Fibroblast of mammary gland (primary cell): ENCODE measurements at places on chromosomes 2 and 18.

DNA sequence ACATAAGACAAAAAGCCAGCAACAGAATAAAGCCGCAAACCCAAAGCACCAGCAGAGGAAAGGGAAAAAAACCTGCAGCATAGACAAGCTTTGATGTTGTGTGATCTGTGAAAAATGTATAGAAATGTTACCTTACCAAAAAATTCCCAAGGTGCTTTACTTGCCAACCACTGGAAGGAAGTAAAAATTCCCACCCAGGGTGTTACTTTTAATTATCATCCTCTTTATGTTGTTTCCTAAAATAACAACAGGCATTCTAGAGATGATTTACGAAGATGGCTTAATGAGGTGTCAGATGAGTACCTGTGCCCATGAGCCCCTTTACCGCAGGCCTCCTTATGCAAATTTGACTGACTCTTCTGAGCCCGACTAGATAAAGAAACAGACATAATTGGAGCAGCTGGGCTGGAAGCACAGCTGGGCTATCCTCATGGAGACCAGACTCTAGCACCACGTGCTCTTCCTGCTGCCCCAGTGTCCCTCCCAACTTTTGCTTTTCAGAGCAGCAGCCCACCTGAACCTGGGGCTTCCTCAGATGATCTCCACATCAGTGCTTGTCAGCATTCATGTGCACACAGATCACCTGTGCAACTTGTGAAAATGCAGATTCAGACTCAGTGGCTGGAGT is 41.5 kb downstream of the SRSF7 start:
- DNase-seq, result no peak

- no peak for DNase-seq
Measured at GRCh38 chr2:58669998-58670397, 428.9 kb upstream of the FANCL start.

GRCh38 chr2:168948621-168949212 is 47.6 kb downstream of the G6PC2 start:
- peak; percentile 22 for DNase-seq

DNA sequence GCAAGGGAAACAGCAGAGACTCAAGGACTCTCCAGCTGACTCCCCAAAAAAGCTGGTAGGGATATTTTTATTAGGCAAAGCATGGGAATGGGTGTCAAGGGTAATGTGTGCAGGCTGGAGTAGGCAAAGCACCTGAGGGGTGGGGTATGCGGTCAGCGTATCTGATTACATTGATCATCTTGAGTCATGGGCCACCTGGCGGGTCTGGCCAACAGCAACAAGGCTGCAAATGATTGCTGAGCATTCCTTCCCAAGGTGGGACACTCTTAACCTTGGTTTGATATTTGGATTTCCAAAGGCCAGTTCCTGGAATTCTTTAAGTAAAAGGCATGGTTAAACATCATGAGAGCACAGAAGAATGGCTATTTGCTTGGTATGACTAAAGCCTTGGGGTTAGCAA is 32.6 kb upstream of the CCBE1 start:
- no peak for DNase-seq

DNA sequence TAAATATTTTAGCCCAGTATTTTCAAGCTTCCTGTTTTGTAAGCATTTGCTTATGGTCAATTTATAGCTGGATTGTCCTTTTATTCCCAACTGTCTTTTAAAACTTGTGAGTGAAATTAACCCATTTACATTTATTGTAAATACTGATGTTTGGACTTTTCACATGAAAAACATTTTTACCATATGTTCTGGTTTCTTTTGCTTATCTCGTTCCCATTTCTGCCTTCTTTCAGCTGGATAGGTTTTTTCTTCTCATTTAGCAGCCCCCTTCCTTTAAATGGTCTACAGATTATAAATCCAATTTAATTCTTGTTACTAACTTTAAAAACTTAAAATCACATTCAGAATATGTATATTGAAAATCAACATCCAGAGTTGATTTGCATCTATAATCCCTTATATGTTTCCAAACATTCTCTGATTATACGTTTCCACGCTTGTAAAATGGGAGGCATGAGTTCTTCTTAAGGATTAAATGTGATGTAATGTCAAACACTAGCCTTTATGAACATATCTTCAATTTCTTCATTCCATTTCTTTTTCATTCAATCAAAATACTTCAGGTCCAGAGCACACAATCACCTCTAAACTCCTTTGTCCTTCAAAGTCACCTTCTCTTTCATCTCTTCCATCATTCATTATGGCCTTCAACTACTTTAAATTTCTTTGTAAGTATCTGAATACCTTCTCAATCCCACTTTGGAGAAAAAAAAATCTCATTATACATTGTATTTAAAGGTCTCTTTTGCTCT is 1.1 kb upstream of the KDM3A start:
- DNase-seq, result no peak

GRCh38 chr2:72681016-72681995 is 144.5 kb downstream of the EXOC6B start:
- DNase-seq, result no peak

DNA sequence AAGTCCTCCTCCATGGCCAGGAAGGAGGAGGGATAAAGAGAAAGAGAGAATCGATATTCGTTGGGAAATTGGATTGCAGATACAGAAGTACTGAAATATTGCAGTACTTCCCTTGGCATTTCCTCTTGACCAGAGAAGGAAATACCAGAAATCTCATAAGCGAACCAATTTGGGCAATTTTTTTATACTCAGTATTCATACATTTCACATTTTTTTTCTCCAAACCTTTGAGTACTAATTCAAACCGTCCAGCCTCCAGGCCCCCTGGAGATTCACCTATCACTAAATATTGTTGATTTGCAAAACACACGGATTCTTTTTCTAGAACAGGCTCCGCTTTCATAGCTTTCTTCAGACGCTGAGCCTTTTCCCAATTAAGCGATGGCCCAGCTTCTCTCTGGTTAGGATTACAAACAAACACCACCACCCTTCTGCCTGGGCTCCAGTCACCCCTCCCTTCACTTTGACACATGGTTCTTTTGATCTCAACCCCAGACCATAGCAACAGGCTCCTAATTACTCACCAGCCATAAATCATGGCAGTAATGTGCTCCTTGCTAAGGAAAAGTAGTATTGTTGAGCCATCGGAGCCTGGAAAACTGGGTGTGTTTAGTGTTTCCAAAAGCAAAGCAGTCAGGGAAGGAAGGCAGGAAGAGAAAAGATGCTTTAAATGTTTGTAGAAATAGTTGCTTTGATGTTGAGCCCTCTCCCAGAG is 138.4 kb upstream of the CCDC68 start:
- DNase-seq, result peak; percentile 67

DNA sequence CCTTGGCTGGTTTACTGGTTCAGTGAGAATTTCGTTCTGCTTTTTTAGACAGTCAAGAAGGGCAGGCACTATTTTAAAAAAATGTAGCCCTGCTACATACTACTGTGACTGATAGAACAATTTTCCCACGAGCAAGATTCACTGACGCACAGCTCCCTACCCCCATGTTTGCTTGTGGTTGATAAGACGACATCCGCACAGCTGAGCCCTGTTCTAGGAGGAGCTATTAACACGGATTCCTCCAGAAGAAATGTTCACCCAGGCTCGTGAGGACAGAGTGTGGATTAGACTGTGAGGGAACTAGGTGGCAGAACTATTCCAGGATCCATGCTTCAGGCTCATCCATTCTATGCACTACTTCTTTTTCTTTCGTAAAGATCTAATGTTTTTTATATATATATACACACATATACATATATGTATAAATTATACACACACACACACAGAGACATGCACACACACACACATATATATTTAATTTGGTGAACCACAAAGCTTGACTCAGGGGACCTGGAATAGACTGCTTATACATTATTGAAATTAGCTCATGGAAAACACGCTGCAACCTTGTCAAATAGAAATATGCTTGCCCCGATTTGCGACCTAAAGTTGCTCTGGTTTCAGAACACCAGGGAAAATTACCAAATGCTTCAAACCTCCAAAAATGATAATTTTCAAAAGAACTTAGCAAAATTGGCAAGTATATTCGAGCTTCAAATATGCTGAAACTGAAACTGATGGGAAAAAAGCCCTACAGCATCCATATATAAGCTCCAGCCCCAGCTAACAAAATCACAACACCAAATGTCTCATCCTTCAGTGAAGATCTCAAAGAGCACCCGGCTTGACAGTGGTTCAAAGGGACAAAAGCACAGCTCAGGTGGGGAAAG is 370.4 kb downstream of the SOCS6 start:
- peak; percentile 59 for DNase-seq

DNA sequence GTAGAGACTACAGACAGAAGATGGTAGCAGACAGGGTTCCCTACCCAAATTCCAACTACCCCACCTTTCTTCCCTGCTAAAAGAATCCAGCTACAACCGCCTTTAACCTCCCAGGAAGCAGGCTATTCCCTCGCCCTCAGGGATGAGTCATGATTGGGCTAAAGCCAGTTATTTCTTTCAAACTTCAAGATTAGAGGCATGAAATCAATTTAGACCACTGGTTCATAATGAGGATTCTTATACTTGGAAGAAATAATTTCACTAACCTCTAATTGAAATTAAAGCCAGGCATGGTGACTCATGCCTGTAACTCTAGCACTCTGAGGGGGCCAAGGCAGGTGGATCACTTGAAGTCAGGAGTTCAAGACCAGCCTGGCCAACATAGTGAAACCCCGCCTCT is 20.0 kb downstream of the TRIP12 start:
- peak; percentile 81 for DNase-seq

GRCh38 chr2:55901941-55902340 is 21.6 kb downstream of the EFEMP1 start:
- DNase-seq, result peak; percentile 14

DNA sequence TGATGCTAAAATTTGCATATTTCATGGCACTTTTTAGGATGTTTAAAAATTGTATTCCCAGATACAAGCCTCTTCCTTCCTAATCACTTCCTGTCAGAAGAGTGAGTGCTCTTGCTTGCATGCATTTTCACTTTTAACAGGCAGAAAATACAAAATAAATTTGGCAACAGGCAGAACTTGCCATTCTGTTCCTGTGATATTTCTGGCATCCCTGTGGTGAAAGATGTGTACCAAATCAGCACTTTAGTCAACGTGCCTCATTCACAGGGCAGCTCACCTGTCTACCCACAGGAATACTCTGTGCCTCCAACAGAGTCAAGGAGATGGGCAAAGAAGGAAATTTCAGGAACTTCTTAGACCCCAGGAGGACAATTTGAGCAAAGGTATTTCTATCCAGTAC is 360.9 kb downstream of the AKAIN1 start:
- no peak for DNase-seq

DNA sequence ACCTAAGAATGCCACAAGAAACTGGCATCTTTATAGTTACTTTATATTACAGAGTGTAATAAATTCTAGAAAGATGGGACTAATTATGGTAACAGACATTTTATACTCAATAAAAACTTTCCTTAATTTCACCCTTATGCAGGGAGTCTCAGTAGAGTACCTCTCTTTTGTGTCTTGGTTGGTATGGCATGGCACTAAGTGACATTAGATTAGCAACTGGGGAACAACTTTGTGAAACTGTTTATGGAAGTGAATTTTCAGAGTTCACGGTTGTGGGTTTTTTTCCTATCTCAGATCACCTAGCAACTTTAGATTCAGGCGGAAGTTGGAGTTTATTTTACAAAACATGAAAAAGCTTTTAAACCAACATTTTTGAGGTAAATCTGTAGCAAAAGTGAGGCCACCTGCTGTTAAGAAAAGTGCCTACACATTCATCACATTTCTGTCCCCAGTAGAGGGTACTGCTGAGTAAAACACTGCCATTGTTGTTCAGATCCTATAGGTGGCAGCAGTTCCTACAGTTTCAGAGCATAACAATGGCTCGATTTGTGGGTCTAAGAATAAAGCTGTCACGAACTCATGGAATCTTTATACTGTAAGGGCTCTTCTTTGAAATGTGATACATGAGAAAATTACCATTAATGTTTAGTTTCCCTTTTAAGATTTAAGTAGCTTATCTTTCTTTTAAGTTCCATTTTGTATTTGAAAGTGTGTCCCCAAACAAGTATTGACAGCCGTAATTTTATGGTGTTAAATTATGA is 117.6 kb downstream of the CAMKMT start:
- peak; percentile 88 for DNase-seq

DNA sequence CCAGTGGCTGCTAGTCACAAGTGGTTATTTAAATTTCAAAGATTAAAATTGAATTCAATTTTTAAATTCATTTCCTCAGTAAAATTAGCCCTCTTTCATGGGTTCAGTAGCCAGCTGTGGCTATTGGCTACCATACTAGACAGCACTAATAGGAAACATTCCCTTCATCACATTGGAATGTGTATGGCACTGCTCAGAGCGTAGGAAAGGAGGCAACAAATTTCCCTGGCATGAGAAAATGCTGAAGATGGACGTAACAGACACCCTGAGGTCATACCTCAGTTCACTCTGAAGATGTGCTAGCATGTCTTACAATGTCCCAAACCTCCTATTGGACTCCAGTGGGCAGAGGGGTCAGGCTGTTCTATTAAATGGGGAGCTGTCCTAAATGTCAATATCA is 96.4 kb downstream of the C1QL2 start:
- DNase-seq, result no peak

DNA sequence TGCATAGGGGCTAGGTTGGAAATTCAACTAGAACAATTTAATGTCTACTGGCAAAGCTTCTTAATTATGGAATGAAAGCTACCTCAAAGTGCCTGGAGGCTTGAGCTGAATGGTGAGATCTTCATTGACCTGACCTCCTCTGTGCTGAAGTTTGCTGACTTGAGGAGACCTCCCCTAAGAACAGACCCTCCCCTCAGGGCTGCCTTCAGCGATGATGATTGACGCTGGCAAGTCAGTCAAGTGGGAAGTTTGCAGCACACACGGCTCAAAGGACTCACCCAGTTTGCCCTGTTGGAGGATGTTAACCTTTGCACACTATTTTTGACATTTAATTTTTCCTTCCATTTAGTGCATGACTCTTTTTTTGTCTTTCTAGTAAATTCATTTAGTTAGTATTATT is 17.2 kb upstream of the POLE4 start:
- no peak for DNase-seq

DNA sequence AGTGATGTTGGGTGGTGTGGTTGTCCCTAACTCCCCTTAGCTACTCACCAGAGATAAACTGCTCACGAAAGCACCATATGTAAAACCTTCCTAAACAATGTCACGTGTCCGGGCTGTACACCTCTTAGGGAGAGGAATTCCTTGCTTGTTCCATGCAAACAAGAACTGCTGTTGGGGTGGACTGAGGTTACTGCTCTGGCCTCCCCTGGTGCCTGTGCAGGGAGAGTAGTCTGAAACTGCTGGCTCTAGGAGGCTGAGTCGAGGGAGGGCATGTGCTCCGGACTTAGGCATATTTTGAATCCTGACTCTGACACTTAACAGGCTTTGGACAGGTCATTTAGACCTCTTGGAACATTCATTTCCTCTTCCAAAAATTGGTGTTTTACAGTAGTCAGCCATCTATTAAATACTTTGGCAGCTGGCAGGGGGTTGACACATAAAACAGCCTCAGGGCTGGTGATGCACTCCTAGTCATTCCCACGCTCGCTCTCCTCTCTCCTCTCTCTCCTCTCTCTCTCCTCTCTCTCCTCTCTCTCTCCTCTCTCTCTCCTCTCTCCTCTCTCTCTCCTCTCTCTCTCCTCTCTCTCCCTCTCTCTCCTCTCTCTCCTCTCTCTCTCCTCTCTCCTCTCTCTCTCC is 10.6 kb downstream of the THNSL2 start:
- peak; percentile 57 for DNase-seq

- DNase-seq, result no peak
Measured at GRCh38 chr2:65664931-65665330, 232.5 kb upstream of the SPRED2 start.
